ENCODE measurements at places on chromosomes 4 and X.

GRCh38 chrX:2536974-2537373, 36.2 kb upstream of the DHRSX start:
- no peak for DNase-seq

DNA sequence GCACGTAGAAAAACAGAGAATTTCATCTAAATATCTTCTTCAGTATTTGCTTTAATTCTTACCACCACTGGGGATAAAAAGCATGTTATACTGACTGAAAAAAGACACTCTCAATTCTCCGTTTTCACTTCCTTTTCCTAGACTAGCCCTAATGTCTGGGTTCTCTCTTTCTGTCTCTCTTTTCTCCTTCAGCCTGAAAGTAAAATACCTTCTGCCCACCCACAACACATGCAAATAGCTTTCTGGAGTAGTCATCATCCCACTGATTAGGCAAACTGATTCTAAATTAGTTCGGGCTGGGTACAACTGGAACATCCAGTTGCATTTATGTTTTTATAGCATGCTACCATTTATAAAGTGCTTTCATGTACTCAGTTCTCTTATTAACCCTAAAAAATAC, 142.4 kb upstream of the ANKRD50 start:
- DNase-seq = peak; percentile 41

- DNase-seq = no peak
Measured at GRCh38 chr4:35938936-35939335, 305.4 kb downstream of the ARAP2 start.

GRCh38 chr4:87806520-87806919, 7.2 kb downstream of the IBSP start:
- no peak for DNase-seq

DNA sequence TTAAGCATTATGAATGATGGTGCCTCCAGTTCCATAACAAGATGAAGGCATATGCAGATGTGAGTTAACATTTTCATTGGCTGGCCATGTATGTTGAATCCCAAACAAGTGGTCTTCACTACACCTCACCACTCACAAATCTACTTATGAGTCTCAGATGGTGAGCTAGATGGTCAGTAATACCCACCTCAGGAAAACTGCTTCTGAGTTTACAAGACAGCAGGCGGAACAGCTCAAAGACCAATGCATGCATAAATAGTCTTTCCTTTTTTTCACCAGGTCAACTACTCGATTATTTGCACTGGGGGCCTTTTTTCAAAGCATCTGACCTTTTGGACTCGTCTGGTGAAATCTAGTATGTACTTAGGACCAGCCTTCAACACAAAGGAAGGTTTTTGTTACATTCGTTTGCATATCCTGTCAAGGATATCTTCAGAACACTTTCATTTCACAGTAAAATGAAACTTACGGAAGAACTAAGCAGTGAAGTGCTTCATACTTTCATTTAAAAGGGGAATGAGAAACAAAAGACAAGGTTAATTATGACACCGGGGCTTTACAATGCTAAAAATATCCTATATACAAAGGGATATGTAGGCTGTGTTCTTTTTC, 23.1 kb upstream of the TLR7 start:
- DNase-seq = no peak

- no peak for DNase-seq
Measured at GRCh38 chr4:6194458-6195195, 5.7 kb downstream of the JAKMIP1 start.

DNA sequence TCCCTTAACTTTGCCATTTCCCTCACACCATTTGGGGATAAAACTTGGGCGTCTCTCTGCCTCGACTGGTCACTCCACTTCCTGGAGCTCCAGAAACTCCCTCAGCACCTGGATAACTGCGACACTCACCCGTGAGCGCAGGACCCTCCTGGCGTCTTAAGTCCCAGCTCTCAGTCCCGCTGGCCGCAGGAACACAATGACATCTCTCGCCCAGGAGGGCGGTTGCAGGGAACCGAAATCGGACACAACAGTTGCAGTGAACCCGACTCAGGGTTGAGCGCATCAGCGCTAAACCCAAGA, 370.9 kb upstream of the SMIM31 start:
- no peak for DNase-seq

GRCh38 chrX:145848857-145849256, 31.2 kb downstream of the SLITRK2 start:
- DNase-seq = no peak

GRCh38 chr4:153318696-153319320, 25.7 kb upstream of the MND1 start:
- peak; percentile 72 for DNase-seq

- no peak for DNase-seq
Measured at GRCh38 chrX:44913656-44914531, 40.9 kb downstream of the KDM6A start.

GRCh38 chr4:142041788-142042187, 405.4 kb downstream of the IL15 start:
- no peak for DNase-seq

DNA sequence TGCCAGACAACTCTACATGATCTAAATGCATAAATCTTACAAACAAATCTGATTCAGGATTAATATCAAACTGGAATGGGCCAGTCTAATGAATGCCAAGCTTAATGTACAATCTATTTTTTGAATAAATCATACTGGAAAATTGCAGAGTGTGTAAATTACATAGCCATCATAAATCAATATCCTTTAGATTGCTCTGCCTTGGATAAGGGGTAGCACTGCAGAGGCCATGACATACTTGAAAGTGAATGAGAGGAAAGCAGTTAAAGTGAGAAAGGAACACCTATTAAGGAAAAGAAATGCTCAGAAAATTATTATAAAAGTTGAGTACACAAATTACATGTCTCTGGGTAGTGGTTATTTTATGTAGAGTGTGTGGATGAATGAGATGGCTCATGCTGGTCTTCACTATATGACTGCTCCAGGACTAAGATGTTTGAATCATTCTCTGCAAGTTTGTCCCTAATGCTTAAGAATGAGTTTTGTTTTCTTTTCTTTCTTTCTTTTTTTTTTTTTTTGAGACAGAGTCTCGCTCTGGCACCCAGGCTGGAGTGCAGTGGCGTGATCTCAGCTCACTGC, 100.2 kb downstream of the ADGRL3 start:
- DNase-seq = no peak

DNA sequence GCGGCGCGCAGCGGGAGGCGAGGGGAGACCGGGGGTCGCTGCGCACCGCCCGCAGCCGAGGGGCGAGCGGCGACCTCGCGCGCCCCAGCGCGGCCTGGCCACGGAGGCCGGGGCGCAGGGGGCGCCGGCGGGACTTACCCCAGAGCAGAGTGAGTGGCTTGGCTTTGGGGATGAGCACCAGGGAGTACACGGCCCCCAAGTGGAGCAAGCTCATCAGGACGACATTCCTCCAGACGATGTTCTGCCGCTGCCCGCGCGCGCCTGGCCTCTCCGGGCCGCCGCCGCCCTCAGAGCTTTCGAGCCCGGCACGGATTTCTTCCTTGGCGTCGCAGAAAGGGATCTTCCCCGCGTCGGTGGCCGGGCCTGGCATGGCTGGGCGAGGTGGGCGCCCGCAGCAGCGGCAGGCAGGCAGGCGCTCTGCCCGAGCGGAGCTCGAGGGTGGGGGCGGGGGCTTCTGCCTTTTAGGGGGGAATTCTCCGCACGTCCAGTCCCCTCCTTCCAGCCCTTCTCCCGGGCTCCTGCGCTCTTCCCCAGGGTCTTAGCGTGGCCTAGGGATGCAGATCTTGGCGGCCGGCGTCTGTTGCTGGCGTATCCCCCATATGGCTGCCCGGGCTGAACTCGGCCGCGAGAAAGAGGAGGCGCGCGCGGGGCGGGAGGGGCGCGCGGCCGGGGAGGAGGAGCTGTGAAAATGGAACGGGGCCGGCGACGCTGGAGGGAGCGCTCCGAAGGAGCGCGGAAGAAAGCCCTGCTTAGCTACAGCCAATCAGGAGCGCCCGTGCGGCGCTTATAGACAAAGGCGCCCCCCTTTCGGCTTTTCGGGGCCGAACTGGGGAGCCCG, at the start of gene SCD5:
SCD5 (minus strand) TSS at position 629 of the 838 bp plus-strand sequence; CDS start at position 370, 259 bp downstream.
- peak; percentile 90 for DNase-seq

DNA sequence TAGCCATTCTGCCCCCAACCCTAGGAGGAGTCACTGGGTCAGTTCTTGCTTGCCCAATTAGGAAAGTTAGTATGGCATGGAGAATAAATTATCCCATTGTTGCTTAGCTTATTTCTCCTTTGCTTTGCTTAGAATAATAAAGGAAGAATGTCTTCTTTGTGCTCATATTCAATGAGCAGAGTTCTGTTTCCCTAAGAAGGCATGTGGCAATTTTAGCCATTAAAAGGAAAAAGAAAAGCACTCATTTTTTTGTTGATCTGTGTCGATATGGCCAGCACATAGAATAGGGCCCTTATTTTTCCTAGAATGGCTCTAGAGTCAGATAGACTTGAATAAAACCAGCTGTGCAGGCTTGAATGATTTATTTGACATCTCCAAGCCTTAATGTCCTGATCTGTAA, 166.4 kb upstream of the PPARGC1A start:
- no peak for DNase-seq

- DNase-seq = peak; percentile 93
Measured at GRCh38 chr4:54784161-54784671, 126.5 kb downstream of the KIT start.

DNA sequence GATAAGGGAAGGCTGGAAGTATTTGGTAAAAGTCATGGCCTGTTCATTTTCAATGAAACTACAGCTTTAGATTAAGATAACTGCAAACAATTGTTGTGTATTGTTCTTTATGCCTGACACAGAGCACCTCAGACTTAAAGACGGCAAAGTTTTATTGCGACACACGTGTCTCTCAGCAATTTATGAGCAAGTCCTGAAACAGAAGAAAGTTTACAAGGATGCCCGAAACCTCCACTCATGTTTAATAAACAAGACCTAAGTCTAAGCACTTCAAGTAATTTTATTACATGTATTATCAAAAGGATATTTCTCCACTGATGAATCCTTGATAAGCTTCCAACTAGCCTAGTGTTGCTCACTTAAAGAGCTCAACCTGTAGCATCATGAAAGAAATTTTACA, 51.0 kb downstream of the DHX15 start:
- no peak for DNase-seq
